Fibroblast of the aortic adventitia (primary cell): ENCODE measurements at places on chromosomes 6 and 20.

DNA sequence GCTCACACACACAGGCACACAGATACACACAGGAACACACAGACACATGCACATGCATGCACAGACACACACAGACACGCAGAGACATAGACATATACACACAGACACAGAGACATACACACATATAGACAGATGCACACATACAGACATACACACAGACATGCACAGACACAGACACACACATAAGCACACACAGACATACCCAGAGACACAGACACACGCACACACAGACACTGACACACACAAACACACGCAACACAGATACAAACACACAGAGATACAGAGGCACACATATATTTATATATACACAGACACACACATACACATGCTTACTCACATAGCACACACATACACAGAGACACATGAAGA is 158.4 kb downstream of the LY86 start:
- no peak for DNase-seq

DNA sequence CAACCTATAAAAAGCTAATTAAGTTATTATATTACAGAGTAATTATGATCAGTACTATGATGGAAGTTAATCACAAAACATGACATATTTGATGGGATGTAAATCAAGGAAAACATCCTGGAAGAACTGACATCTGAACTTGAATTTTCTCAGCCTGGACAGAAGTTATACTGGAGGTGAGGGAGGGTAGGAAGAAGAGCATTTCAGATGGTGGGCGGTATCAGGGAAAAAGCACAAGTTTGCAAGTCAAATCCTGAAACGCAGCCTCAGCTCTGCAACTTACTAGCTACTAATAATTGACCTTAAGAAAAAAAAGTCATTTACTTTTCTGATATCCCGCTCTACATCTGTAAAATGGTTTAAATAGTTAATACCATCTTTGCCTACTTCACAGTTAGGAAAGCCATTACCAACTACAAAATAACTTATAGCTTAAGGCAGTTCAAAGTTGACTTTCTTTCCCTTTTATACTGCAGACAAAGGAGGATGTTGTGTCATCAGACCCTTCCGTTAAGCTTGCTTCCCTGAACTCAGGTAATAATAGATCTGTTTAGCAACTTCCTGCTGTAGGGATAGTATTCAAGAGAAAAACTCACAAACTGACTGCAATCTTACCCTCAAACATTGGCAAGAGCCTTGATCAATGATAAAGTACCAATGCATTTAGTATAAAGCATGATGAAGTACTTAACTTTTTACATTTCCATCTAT is 21.0 kb downstream of the NOL7 start:
- DNase-seq = no peak

- DNase-seq = no peak
These were observed 24.7 kb upstream of the LRFN2 start for GRCh38 chr6:40611912-40612311.

DNA sequence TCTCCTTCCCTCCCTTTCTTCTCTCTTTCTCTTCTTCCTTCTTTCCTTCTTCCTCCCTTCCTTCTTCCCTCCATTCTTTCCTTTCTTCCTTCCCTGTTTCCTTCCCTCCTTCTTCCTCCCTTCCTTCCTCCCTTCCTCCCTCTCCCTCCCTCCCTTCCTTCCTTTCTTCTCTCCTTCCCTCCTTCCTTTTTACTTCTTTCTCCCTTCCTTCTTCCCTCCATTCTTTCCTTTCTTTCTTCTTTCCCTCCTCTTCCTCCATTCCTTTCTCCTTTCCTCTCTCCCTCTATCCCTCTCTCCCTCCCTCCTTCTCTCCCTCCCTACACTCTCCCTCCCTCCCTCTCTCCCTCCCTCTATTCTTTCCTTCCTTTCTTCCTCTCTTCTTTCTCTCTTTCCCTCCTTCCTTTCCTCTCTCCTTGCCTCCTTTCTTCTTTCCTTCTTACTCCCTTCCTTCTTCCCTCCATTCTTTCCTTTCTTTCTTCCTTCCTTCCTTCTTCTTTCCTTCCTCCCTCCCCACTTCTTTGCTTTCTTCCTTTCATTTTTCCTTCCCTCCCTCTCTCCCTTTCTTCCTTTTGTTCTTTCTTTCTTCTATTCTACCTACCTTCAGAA is 200.4 kb upstream of the SSTR4 start:
- no peak for DNase-seq

DNA sequence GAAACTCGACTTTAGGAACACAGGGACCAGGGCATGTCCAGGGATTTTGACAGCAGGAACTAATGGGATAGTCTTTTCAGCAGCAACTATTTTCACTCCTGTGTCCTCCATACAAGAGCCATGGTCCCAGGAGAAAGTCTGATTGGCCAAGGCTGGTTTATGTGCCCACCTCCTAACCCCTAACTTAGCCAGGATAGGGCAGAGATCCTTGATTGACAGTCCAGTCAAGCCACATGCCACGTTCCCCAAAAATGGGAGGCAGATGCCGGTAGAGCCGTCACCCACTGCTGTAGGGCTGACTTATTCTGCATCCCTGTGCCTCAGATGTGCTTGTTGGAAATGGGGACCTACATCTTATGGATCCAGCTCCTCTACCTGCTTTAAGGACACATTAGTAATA is 22.3 kb downstream of the SLC2A10 start:
- DNase-seq = no peak

DNA sequence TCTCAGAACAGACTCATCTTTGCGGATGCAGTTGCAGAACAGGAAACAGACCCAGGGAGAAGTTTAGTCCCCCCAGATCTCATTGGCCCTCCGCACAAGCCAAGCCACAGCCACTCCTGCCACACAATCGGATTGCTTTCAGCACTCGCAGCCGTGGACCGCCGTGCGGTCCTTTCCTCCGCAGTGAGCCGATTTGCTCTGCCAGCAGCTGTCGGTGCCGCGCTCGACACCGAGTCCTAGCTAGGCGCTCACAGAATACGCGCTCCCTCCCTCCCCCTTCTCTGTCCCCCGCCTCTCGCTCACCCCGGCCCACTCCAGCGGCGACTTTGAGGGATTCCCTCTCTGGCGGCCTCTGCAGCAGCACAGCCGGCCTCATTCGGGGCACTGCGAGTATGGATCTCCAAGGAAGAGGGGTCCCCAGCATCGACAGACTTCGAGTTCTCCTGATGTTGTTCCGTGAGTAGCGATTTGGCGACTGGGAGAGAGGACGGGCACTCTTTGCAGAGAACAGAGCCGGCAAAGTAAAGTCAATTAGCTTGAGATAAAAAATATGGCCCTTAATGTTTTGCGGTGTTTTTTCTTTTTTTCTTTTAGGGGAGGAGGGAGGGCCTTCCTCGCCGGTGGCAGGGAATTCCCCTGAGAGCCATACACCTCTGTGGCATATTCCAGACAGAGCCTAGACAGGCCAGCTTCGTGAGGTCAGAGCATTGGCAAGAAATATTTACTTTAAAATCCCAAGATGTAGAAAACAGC is at the start of gene LAMP5:
TSS of gene LAMP5 (plus strand) at position 130 of the 753 bp plus-strand sequence. CDS start at position 393, 263 bp downstream.
- DNase-seq = no peak

GRCh38 chr6:137728386-137729349 is 138.4 kb upstream of the TNFAIP3 start:
- peak; percentile 100 for DNase-seq

- DNase-seq = no peak
These were observed 29.6 kb downstream of the PTK7 start for GRCh38 chr6:43105538-43106222.

GRCh38 chr6:5246141-5247097 is 14.3 kb downstream of the LYRM4 start:
- DNase-seq = no peak

- DNase-seq = no peak
These were observed 215.5 kb downstream of the ADGB start for GRCh38 chr6:146814148-146814750.

DNA sequence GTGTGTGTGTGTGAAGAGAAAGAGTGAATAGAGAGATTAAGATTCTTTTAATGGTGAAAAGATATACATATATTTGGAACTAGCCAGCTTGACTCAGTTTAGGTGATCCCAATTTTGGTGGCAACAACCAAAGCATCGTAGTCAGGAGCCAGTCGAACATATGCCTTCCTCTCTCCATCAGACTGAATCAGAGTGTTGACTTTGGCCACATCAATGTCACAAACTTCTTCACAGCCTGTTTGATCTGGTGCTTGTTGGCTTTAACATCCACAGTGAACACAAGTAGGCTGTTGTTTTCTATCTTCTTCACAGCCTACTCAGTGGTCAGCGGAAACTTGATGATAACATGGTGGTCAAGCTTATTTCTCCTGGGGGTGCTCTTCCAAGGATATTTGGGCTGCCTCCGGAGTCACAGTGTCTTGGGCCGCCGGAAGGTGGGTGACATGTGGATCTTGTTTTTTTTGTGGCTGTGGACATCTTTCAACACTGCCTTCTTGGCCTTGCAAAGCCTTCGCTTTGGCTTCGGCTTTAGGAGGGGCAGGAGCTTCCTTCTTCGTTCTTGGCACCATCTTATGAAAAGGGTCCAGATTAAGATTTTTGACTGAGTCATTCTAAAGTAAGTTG is 3.4 kb downstream of the HLA-F start:
- DNase-seq = no peak

DNA sequence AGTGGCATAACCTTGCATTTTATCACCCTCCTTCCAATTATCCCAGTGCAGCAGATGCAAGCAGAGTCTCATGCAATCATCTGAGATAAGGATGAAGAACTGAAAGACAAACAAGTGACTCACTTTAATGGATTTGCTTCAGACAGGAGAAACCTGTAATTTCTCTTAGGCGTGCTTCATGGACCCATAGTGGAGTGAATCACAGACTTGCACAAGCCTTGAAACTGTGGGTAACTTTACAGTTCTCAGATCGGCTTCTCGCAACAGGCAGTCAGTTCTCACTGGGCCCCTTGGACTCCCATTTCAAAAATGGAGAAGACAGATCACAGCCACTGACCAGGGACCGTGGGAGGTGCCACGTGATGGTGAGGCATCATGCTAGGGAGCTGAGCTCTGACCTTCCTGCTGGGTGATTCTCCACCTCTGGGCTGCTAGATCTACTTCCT is at the start of gene ADGRF4:
TSS of gene ADGRF4 (plus strand) at position 239 of the 446 bp plus-strand sequence. CDS start 8,666 bp downstream, outside the sequence.
- peak; percentile 74 for DNase-seq

GRCh38 chr20:56592211-56592610 is 36.9 kb upstream of the TFAP2C start:
- no peak for DNase-seq

GRCh38 chr20:44109951-44110361 is 77.0 kb downstream of the JPH2 start:
- peak; percentile 79 for DNase-seq

- no peak for DNase-seq
These were observed 48.2 kb downstream of the PTPRA start for GRCh38 chr20:2921506-2921905.

- no peak for DNase-seq
These were observed 329.2 kb downstream of the DHX35 start for GRCh38 chr20:39291301-39291700.

DNA sequence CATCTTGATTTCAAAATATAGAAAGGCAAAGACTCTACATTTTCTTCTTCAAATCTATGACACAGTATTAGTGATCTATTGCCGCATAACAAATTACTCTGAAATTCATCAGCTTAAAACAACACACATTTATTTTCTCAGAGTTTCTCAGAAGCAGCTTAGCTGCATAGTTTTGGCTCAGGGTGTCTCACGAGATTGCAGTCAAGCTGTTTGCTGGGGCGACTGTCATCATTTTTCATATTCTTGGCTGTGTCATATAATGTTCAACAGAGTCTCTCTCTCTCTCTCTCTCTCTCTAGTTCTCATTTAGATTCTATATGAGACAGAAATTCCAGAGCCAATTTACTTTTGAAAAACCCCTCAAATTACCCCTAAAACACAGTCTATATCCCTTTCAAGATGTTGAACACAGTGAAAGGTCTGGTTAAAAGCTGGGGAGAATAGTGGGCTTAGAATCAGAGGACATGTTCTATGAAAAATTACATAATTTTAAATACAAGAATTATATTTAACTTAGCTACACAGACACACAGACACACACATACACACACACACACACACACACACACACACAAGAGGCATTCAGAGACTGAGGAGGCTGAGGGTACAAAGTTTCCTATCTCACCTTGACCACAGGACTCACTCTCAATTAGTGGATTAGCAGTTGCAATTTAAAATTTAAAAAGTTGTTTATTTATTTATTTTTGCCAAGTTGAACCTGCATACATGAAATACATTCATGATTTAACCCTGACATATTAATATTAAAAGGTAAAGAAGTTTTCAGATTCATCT is 86.7 kb downstream of the MKKS start:
- no peak for DNase-seq

DNA sequence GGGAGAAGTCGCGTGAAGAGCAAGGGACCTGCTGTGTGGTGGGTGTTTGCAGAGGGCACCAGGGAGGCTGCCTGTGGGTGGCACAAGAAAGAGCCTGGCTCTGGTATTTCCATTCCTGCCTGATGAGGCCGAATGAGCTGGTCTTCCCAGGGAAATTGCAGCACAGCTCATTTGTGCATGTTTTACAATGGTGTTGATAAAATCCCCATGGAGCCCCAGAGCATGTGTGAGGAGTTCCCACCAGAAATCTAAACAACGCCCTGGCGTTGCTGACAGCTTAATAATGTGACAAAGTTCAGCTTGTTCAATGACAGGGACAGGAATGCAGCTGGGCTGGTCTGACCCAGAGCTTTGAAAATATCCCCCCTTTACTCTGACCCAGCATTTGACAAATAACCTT is 135.5 kb downstream of the CLIC5 start:
- no peak for DNase-seq

DNA sequence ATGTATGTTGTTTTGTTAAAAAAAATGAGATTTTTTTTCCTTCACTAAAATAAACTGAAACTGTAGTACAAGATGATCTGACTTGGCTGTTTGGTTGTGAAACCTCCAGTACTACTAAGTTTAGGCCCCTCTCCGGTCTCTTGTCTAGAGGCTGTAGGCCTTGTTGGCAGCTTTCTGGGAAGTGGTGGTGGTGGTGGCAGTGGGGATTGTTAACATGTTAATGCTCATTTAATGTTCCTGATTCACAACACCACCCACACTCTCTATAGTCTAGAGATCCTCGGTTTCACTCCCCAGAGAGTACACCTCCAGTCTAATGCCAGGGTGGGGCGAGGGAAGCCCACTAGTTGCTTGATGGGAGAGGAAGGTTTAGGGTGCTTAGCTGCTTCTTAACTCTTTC is 24.1 kb downstream of the STK4 start:
- DNase-seq = peak; percentile 40

DNA sequence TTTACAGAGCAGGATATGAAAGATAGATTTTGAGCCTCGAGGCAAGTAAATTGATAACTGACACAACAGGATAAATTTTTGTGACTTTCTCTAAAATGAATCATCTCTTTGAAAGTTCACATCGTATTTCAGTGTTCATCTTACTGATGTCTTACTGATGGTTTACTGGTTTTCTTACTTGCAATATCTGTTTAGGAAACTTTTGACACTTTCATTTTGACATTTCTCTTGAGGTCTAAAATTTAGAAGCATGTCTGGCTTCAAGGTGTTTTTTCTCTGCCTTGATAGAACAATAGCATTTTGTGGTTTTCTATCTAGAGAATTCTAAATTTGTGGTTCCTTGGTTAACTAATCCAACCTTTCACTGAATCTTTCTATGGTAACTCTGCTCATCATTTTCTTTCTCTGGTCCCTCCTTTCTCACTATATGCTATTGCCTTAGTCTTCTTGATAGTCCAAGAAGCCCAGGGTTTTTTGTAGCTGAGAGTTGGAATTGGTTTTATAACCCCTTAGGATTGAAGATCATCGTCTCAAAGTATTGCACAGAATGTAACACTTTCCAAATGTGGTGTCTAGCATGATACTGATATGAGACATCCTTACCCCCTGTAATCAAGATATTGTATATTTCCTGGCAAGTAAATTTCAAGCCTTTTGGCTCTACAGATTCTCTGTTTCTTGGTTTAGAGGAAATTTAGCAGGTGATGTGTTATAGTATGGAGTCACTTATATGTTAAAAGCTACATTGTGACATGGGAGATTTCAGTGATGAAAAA is 98.7 kb downstream of the RNF144B start:
- DNase-seq = no peak

- DNase-seq = no peak
These were observed 717.6 kb upstream of the MAP3K7 start for GRCh38 chr6:91304521-91304920.
